ENCODE measurements at places on chromosomes 12 and 14.

- DNase-seq = peak; percentile 6
Observed at GRCh38 chr14:21748869-21749303, 75.3 kb upstream of the OR4E1 start.

DNA sequence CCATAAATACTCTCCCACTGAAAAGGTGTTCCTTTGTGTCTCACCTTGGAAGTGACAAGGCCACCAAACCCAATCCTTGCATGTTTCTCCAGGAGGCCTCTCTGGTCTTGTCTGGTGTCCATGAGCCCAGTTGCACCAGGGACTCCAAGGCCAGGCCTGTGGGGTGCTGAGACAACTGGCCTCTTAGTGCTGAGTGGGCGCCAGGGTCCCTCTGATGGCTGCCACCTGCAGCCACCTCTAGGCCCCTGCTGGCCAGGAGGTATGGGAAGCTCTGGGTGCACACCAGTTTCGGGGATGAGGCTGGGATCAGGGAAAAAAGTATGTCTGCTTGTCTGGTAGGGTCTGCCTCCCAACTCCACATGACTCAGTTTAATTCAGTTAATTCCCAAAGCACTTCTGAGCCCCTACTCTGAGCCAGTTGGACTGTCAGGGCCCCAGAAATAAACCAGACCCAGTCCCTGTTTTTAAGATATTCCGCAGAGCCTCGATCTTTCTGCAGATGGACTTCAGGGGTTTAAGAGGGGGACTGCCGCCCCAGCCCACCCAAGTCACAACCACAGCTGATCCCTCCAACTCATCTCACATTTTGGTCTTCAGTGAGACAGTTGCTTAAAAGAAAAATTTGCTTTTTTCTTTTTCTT lies 15.0 kb upstream of the FAM181A start:
- DNase-seq = no peak

- DNase-seq = no peak
Observed at GRCh38 chr12:1800401-1801302, 19.7 kb upstream of the LRTM2 start.

GRCh38 chr12:28108599-28108998 lies 81.7 kb upstream of the CCDC91 start:
- DNase-seq = no peak

DNA sequence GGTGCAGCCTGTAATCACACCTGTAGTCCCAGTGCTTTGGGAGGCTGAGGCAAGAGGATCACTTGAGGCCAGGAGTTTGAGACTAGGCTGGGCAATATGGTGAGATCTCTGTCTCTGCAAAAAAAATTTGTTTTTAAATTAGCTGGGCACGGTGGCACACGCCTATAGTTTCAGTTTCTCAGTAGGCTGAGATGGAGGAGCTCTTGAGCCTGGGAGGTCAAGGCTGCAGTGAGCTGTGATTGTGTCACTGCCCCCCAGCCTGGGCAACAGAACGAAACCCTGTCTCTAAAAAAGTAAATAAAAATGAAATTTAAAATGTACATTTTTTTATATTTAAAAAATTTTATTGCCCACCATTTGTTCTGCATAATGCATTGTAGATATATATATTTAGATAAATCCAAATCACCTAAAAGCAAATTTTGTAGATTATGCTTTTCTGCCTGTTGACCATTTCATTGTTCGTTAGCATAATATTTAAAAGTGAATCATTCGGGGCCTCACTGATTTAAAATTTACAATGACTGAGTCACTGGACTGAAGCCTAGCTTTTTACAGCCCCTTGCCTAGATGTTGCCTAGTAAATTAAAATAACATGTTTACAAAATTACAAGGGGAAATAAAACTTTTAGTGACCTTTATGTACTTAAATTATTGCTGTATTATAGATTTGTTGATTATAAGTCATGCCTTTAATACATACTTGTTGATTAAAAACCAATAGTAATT lies 87.9 kb downstream of the USP15 start:
- DNase-seq = no peak

GRCh38 chr12:107635139-107635538 lies 50.5 kb upstream of the PWP1 start:
- no peak for DNase-seq

DNA sequence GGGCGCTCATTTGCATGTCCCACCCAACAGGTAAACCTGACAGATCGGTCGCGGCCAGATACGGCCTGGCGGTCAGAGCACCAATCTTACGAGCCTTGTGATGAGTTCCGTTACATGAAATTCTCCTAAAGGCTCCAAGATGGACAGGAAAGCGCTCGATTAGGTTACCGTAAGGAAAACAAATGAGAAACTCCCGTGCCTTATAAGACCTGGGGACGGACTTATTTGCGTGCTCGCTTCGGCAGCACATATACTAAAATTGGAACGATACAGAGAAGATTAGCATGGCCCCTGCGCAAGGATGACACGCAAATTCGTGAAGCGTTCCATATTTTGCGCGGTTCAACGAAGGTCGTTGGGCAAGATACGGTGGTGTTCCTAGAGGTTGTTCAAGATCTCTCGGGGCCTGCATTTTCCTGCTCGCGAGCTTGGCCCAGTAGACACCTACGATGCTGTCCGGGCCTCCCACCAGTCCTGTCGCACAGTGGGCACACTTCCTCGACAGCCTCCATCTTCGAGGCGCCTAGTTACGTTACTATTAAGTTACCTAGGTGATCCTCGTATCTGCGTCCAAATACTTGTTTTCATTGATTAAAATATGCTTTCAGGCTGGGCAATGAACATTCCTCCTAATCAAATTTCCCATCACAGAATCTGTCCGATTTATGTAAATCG lies at the start of gene RNU6-7:
RNU6-7 (plus strand) TSS at position 230 of the 675 bp plus-strand sequence.
- peak; percentile 77 for DNase-seq

- no peak for DNase-seq
Observed at GRCh38 chr12:80299219-80299618, 144.8 kb upstream of the PTPRQ start.
